ENCODE measurements at places on chromosomes 5 and 9.

GRCh38 chr9:136451221-136451877 lies 11.7 kb upstream of the INPP5E start:
- no peak for DNase-seq

DNA sequence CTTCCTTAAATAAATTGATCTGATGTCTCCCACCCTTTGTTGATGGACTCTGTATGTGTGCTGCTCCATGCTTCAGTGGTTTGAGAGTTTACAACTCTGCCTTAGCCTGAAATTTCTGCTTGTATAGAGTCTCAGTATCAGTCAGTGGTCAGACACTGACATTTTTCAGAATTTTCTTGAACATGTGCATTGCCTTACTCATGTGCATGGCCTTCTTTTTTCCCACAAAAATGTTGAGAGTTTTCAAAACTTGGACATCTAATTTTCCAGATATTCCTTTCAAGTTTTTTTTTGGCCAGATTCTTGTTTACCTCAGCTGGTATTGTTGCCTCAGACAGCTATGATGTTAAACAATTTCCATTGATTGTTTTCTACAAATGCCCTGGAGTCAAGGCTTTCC lies 427.1 kb upstream of the CHD1 start:
- DNase-seq = no peak

- DNase-seq = no peak
Measured at GRCh38 chr9:18689921-18690320, 216.0 kb downstream of the ADAMTSL1 start.

GRCh38 chr5:123120197-123120596 lies 31.2 kb downstream of the PRDM6 start:
- DNase-seq = peak; percentile 7

DNA sequence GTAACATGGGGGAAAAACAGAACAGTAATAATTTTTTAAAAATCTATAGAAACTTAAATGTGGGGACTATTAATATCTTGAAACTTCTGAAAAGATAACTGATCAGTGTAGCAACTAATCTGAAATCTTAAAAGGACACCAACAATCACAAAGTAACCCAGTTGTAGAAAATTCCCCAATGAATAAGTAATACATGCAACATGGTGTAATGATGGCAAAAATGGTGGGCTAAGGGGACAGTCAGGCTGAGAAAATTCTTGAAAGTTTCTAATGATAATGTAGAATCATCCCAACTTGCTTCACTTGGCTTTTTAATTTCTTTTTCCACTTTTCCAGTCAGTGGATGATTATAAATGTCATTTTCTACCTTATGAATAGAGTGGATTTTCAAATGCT lies 5.4 kb downstream of the NFIL3 start:
- no peak for DNase-seq

DNA sequence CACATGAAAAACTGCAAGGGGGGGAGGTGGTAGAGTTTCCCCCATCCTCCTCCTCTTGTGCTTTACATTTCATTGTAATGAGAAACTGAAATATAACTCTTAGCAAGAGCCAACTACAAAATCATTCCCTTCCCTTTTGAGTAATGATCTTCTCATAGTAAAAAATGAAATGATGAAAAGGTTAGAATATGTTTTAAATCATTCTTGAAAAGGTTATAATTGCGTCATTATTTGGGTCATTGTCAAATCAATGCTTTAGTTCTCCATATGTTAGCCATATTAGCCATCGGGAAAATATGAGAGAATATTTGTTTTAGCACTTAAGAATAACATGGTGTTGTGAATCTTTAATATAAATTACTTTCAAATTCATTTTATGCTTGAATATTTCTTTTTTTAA lies 1185.0 kb upstream of the CDH18 start:
- no peak for DNase-seq

GRCh38 chr5:87182649-87183048 lies 85.0 kb upstream of the RASA1 start:
- no peak for DNase-seq

DNA sequence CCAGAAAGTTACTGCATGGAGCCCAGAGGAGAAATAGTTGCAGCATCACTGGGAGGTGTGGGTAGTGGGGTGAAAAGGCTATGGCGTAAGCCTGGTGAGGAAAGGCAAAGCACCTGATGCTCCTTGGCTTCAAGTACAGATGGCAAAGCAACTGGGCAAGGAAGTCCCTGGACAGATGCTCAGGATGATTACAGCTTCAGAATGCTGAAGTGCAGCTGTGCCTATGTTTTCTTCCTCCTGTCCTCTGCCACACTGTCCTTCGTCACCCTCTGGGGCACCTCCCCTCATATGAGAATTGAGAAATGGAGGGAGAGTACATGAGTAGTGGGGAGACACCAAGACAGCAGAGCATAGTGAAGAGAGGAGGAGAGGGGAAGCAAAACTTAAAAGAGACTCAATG lies 328.0 kb downstream of the PDE4D start:
- no peak for DNase-seq

GRCh38 chr5:150513375-150514309 lies 5.7 kb downstream of the NDST1 start:
- no peak for DNase-seq

DNA sequence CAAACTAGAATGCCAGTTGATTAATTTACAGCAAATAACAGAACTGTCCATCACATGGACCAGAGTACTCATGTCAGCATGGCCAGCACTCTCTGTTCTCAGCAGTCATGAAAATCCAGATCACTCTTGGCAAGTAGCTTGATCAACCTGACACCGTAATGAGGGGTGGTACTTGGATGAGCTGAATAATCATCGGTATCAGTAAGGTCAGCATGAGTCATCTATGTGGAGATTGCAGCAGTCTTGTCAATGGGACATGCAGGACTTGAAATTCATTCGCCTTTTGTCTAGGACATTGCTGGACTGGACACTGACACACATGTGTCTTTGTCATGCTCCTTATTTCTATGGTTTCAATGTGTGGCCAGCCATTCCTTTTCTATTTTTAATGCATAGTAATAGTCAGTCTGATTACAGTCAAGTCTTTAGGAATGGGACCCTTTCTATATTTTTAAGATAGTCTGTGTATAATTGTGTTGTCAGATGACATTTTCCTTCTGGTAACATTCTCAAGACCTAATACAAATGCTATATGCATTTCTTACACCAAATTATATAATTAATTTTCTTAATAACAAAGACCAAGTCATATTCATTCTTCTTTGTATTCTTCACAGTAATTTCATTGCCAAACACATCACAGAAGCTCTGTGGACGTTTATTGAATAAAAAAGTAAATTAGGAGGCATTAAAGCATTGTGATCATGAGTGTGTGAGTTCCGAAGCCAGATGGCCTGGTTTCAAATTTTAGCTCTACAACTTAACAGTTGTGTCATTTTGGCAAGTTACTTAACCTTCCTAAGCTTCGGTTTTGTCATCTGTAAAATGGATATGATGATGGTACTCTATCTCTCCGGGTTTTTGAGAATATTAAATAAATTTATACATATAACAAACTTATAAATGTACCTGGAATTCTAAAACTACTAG lies 57.4 kb downstream of the ADAMTSL1 start:
- no peak for DNase-seq

DNA sequence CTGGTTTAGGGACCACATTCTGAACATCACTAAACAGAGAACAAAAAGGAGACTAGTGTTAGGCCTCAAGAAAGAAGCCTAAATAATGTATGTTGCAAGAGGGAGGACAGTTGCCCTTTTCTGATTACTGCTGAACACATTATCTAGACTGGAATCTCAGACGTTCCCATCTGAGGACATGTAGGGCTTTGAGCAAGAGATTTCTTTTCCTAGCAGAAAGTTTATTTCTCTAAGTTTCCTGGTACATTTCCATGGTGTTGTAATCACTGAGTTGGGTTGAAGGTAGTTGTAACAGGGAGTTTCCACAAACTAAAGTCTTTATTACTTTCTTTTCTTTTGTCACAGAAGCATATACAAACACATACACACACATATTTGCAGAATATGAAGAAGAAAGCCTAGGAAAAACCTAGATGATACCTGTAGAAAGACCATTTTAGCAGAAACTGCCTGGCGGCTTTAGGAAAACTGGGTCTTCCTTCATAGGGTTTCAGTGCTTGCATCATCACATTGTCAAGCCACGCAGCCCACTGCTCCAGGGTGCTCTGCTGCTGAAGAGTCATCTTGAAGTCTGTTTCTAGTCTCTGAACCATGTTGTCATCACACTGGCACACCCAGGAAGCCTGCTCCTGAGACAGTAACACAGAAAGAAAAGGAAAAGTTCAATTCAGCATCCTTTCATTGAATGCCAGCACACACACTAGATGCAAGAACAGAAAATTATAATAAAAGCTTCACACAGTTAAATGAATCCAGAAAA lies 269.1 kb downstream of the RFX3 start:
- no peak for DNase-seq

- DNase-seq = no peak
Measured at GRCh38 chr9:69499959-69500358, 172.2 kb downstream of the APBA1 start.

DNA sequence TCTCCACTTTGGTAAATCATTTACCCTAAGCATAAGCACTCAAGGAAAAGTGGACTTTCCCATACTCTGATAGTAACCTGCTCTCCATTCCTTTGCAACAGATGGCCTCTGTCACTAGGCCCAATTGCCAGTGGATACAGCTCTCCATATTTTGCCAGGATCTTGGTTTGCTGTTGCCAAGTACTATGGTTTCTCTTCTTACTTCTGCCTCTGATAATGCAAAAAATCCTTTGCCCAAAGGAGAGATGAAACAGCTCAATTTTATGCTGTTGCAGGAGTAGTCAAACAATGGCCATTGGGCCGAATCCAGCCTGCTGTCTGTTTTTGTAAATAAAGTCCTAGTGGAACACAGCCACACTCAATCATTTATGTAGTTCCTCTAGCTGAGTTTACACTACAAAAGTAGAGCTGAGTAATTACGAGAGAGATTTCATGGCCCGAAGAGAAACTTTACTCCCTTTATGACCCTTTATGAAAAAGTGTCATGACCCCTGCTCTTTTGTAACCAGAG lies 92.5 kb downstream of the HTR4 start:
- DNase-seq = no peak

- DNase-seq = no peak
Measured at GRCh38 chr5:116522356-116523136, 52.1 kb downstream of the SEMA6A start.
